Activated CD8-positive, alpha-beta T cell treated with anti-CD3 and anti-CD28 coated beads, Interleukin-2, amount 10 ng/mL, durations not matched to agents 7 days and 5 days (primary cell): ENCODE measurements at places on chromosomes 11 and 22.

DNA sequence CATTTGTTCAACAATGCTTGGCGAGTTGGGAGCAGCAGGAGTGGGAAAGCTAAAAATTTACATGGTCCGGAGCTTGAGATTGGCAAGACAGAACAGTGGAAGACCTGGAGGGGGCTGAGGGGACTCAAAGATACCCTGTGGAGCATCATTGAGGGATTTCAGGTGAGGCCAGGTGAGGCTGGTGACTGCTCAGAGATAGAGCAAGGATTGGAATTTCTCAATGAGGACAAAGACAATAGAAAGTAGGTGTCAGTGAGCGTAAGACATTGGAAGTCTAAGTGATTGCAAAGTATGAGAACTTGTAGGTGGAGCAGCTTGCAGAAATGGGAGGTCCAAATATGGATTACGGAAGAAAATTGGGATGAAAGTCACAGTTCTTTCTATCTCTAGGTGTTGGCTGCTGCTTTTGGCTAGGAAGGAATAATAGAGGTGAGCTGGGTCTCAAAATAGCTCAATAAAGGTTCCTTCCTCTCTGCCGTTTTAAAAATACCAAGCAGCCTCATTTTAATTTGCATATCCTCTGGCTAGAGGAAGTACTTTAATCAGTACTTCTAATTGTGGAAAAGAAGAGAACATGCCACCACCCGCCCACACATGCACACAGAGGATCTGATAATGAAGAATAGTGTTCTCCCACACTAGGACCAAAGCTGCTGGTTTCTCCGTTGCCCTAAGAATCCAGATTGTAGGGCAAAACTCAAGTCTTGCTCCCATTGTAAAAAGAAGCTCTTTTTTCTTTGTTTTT is 41.8 kb upstream of the SORL1-AS1 start:
- DNase-seq = no peak

DNA sequence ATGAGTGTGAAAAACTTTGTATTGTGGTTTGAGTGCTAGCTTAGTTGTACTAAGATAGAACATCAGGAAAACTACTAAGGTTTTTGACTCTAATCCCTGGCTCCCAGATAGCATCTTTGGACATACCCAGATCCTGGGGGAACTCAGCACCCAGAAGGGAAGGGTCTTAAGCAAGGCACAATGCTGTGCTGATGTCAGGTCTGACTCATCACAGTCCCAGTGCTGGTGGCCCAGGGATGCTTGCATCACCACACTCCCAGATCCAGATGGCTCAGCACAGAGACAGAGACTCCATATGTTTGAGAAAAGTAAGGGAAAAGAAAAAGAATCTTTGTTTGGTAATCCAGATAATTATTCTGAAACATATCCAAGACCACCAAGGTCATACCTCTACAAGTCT is 18.3 kb upstream of the OR56A3 start:
- no peak for DNase-seq

GRCh38 chr11:89498845-89499448 is 7.8 kb upstream of the NOX4 start:
- DNase-seq = no peak

DNA sequence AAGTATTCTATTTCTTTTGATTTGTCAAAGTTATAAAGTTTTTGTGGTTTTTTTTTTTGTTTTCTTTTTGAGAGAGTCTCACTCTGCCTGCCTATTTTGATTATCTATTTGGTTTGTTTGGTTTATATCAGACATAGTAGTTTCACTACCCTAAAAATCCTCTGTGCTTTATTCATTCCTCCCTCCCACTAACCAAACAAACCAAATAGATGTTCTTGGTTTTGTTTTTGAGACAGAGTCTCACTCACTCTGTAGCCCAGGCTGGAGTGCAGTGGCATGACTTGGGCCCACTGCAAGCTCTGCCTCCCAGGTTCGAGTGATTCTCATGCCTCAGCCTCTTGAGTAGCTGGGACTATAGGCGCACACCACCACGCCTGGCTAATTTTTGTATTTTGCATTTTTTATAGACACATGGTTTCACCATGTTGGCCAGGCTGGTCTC is 67.9 kb downstream of the ENTHD1 start:
- no peak for DNase-seq

- no peak for DNase-seq
Measured at GRCh38 chr11:132680584-132680983, 851.7 kb downstream of the OPCML start.

DNA sequence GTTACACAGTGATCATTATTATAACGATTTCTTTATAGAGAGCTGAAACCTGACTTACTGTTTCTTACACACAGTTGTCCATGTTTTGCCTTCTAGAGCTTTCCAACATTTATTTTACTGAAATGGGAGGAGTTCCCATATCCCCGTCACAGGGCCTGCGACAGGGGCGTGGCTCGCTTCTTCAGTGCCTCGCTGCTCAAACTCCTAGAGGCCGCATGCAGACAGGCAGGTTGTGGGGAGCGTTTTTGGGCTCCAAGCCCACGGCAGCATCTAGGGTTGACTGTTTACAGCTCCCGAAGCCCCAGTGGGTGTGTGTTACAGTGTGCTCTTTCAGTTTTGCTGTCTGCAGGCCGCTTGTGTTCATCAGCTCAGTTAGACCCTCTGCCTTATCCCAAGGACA is 12.7 kb upstream of the AMOTL1 start:
- DNase-seq = no peak

DNA sequence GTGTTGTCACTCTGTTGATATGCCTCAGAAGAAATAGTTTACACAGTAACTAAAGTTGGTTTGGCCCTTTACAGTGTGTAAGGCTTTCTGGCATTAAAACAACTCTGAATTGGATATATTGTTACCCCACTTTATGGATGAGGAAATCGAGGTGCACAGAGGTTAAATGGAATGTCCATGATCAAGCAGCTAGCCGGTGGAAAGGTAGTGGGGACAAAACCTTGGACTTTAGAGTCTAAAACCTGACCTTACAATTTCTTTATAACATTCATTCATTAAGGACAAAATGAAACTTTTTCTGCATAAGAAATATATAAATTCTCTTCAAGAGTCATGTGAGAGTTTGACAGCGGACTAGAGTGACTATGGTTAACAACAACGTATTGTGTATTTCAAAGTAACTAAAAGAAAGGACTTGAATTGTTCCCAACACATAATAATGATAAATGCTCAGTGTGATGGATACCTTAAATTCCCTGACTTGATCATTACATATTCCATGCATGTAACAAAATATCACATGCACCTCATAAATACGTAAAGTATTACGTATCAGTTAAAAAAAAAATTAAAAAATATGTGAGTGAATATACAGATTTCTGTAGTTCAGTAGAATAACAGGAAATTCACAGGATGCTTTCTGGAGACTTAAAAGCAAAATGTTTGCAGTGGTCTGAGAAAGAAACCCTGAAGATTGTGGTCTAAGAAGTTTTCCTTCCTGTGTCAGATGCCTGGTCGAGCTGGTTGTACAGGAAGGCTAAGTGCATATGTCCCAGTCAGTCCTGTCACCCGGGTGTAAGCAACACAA is 51.0 kb downstream of the TEAD1 start:
- DNase-seq = no peak

- DNase-seq = no peak
Measured at GRCh38 chr11:131118247-131118646, 202.0 kb upstream of the SNX19 start.

GRCh38 chr11:35967042-35967441 is 23.2 kb downstream of the LDLRAD3 start:
- DNase-seq = no peak

GRCh38 chr11:63795066-63795465 is 18.2 kb upstream of the SPINDOC start:
- DNase-seq = no peak

DNA sequence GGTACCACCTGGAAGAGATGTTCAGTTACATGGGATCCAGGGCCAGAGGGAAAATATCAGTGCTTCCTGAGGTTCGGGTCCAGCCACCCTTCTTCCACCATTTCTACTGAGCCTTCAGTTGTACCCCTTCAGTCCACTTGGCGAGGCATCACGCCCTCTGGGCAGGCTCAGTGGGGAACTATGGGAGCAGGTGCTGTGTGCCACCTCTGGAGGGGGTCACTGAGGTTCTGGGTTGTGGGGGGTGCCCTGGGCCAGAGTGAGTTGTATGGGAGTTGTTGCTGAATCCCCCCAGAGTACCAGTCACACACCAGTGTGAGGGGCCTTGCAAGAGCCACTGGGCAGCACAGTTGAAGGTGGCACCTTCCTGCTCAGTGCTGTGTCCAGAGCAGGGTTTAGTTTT is 2.7 kb upstream of the SREBF2 start:
- no peak for DNase-seq

DNA sequence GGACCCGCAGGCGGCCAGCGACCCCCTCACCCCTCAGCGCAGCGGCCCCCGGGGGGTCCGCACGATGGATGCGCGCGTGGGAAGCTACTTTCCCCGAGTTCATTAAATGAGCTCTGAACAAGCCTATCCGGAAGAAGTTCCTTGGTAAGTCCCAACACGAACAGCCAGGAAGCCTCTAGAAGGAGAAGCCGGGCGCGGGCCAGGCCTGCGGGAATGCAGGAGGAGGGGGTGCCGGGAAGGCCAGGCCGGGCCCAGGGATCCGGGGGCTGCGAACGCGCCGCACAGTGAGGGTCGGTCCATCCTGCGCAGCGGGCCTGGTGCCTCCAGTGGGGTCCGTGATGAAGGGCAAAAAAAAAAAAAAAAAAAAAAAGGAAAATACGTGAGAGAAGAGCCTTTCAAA is 36.9 kb downstream of the TOLLIP start:
- DNase-seq = no peak

DNA sequence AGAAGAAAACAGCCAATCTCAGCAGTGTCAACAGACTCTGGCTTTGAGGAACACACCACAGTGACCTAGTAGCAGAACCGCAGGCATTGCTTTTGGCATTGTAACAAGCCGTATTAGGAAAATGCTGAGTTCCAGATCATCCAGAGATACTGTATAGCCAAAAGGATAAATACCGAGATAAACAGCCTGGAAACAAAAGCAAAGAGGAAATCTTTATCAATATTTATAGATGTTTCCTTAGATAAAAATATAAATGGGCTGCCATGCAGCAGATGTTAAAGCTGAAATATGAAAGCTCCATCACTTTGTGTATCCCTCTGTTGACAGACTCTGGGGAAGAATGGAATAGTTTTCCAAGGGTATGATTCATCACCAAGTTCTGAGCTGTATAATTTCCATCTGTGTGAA is 98.9 kb upstream of the TP53AIP1 start:
- DNase-seq = no peak

- no peak for DNase-seq
Measured at GRCh38 chr11:5818245-5818886, 9.6 kb downstream of the OR52N2 start.

GRCh38 chr11:47750725-47751124 is 16.4 kb downstream of the FNBP4 start:
- DNase-seq = no peak

DNA sequence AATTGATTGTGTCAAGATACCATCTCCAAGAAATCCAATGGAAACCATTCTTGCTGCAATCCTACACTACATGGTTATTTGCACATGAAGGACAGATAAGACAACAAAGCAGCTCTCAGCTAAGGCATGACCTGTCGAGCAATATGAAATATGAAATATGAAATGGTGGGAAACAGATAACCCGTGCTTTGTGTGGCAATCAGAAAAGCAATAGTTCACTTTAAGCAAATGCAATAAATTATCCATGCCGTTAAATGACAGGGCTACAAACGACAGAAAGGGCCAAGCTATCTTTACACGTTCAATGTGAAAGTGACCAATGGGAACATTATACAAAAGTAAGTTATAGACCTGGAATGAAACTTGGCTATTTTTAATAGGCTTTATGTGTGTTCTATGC is 35.2 kb downstream of the KMT5B start:
- no peak for DNase-seq

DNA sequence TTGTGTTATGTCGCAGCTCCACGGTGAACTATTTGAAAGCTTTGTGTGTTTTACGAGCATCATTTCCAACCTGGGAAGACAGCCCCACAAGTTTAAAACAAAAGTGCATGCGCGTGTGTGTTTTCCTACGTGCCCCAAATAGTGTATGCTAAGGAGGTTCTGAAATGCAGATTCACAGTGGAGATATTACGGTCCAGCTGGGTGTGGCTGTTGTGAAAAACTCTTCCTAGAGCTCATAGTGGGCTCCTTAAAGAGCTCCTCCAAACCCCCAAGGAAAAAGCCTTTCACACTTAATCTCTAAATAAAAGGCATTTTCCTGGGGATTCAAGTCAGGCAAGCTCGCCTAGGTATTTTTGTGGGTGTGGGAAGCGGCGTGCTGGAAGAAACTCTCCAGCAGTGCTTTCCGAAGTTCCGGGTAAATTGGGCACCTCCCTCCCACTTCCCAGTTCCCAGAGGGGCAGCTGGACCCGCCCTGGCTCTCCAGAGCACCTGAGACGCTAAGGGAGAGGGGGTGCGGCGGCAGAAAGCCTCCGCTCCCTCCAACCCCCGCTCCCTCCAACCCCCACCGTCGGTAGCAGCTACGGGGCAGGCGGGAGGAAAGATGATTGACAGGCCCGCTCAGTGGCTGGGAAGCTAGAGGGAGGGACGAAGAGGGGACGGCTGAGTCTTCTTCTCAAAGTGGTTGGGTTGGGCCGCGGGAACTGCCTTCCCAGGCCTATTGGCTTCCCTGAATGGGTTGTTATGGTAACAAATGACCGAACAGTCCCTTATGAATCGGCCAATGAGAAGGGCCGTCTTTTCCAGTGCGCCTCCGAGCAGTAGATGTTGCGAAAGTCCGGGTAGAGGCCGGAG is 561 bp upstream of the PCF11 start:
- DNase-seq = peak; percentile 99

- no peak for DNase-seq
Measured at GRCh38 chr22:31922534-31922933, 21.8 kb upstream of the YWHAH start.

DNA sequence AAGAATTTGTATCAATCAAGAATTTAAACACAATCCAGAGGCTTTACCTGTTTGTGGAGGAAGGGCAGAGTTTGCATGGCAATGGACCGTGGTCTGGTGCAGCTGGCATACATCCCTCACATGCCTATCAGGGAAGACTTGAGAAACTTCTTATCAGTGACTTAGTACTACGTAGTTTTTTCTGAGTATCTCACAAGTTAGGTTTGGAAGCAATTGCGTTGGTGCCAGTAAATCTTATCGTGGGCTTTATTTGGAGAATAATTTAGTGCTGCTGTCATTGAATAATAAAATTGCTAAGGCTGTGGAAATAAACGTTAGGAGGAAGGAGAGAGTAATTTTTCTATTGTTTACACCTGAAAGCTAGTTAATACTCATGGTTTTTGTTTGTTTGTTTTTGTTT is 72.3 kb downstream of the PRMT3 start:
- DNase-seq = no peak

- no peak for DNase-seq
Measured at GRCh38 chr11:133123796-133124195, 408.5 kb downstream of the OPCML start.
